Progenitor cell of endocrine pancreas (in vitro differentiated cells): ENCODE measurements at places on chromosomes 6 and 20.

DNA sequence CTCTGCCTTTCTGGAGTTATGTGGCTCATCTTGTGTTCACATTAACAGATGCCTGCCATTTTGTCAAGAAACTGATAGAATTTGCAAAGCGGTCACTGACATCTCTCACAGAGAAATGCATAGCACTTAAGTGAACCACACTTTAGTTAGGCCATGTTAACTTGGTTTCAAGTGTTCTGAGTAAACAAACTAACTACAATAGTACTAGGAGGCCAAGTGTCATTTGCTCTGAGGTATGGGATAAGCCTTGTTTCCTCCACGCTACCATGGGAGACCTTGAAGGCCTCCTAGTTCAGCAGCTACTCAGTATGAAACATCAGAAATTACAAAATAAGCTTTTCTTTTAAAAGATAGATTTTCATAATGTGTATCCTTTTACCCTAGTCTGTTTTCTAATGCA is 143.5 kb upstream of the MARCKS start:
- no peak for DNase-seq

DNA sequence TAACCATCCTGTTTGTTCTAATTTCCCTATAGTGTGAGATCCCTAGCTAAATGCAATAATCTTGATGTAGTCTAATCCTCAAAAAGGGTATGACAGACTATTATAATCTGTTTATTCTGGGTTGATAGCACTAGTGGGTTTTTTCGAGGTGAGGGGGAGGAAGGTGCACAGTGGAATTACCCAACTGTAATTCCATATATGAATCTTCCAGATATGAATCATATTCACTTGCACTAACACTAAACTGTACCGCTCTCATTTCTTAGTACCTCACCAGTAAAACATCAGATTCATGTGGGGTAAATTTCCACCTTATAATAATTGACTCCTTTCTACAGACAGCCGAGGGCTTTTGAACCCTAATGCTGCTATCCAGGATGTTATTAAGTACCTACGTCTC is 16.5 kb downstream of the NCOA7 start:
- no peak for DNase-seq

- no peak for DNase-seq
Measured at GRCh38 chr20:26209171-26209941, 512.7 kb upstream of the ZNF337 start.

DNA sequence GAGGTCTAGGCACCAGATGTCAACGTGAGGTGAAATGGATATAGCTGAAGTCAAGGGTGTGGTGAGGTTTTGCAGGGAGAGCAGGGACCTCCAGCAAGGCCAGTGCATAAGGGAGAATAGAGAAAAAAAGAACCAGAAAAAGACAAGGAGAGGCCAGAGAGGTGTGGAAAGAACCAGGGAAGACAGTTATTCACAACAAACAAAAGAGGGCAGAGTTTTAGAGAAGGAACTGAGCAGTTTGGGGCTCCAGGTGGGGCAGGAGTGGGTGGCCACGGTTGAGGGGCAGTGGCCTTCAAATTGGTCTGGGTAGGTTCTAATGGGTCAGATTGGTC is 11.6 kb upstream of the NQO2 start:
- no peak for DNase-seq

GRCh38 chr6:74879234-74879633 is 326.6 kb downstream of the COL12A1 start:
- DNase-seq = no peak

DNA sequence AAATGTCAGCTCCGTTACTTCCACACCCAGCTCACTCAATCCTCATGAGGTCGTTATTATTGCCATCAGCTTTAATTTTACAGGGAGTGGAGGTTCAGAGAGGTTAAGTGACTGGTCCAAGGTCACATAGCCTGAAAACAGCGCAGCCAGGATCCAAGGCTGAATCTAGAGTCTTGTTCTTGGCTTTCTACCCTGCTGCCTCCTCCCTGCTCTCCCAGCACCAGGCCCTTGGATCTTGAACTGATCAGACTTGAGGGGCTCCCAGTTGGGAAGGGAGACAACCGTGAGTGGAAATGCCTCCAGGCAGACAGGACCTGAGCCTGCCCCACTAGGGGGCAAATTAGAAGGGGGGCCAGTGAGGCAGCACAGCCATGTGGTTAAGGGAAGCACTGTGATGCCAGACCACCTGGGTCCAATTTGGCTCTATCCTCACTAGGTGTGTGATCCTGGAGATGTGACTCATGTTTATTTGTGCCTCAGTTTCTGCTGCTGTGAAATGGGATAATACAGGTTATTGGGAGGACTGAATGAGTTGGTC is 135.6 kb upstream of the PTPN1 start:
- DNase-seq = no peak

DNA sequence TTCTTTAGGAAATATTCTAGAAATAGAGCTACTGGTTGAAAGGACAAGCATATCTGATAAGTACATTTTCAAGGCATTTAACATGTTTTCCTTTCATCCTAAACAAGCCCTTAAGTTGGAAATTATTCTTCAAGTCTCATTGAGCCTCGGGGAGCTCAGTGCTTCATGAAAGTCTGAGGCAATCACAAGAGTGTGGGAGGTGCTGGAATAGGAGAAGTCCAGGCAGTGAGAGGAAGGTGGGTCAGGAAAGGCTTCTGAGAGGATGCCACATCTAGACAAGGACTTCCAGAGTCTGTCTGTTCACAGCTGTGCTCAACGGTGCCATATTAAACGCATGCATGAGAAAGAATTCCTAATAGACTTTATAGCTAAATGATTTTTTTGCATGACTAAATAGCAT is 69.8 kb downstream of the CD83 start:
- DNase-seq = no peak

- DNase-seq = no peak
Measured at GRCh38 chr6:123171341-123172115, 175.5 kb downstream of the CLVS2 start.

DNA sequence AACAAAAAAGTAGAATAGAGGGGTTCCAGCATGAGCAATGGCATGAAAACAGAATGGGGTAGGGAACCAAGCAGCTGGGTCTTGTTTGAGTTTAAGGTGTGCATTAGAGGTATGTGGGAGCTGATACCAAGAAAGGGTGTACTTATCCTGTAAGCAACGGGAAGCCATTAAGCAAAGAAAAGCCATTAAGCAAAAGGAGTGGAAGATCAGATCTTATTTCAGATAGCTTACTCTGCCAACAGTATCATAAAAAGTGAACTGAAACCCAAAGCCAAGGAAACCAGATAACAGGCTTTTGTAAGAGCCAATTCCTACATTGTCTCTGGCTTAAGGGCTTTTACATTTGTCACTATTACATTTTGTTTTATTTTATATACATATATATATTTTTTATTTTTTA is 21.3 kb upstream of the BEND6 start:
- no peak for DNase-seq

- DNase-seq = no peak
Measured at GRCh38 chr6:147808640-147809039, 300.1 kb downstream of the SAMD5 start.

DNA sequence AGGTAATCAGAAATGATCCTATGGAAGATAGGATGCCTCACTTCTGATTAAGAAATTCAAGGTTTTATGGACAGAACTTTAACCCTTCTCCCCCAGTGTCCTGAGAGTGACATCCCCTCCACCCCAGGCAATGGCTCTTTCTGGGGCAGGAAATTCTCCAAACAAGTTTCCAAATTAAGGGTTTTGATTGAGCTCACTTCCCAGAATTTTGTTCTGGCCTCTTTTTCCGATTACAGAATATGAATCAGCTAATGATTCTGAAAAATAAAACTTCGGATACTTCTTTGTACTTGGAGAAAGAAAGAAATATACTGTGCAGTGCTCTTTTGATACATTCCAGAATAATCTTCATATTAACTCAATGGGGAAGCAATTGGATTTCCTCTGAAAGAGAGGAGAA is 32.8 kb upstream of the TASP1 start:
- no peak for DNase-seq

DNA sequence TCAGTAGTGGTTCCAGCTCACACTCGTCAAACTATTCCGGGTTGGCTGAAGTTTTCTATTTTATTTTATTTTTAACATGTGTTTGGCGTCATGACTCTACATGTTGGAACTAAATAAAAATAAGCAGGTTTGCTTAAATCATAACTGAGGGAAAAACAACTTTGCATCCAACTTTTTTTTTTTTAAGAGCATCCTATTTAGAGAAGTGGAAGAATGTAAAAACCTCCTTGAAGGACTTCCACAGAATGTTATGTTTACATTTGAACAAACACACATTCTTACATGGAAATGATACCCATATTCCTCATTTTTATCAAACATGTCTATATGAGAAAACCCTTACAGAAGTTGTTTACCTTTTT is 659 bp downstream of the PRDM1 start:
- no peak for DNase-seq

GRCh38 chr6:85261271-85261670 is 188.6 kb upstream of the NT5E start:
- no peak for DNase-seq

- DNase-seq = no peak
Measured at GRCh38 chr6:33865478-33866077, 61.8 kb upstream of the MLN start.

DNA sequence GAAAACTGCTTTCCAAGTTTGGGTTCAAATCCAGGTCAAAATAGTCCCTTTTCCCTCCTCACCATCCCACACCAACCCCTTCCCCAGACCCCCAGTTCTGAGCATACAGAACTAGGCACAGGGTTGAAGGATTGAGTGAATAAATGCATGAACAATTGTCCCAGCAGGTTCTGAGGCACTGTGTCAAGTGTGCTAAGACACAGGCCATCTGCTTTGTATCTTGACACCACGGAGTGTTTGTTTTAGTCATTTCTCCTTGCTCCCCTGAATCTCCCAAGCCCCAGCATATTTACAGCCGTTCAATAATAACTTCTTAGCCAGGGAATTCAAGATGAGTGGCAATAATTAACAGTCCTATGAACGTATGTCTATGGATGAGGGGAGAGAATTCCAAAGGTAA is 102.8 kb upstream of the JARID2 start:
- DNase-seq = no peak

GRCh38 chr6:110528930-110529325 is 52.5 kb upstream of the SLC22A16 start:
- no peak for DNase-seq

- no peak for DNase-seq
Measured at GRCh38 chr6:11722805-11723631, 55.6 kb downstream of the ADTRP start.

DNA sequence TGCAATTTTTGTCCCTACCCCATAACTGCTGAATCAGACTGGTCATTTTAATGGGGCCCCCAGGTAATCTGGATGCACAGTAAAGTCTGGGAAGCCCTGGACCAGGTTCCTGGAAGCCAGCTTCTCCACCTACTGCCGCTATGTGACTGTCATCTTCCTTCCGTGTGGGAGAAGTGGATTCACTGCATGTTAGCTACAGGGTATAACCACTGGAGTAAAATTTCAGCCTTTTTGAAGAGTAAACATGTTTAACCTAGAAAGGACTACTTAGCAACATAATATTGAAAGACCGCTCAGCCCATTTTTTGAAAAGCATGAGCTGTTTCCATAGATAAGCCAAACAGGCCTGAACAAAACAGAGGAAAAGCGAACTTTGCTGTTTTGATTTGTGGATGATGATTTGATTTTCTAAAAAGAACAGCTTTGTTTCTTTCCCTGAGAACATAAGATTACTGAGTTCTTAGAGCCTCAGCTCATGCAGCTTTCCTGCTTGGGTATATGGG is 208.1 kb downstream of the PLCB4 start:
- no peak for DNase-seq

- DNase-seq = no peak
Measured at GRCh38 chr6:125302840-125303511, 1.2 kb upstream of the HDDC2 start.

GRCh38 chr20:37741055-37741454 is 47.2 kb downstream of the CTNNBL1 start:
- DNase-seq = no peak

DNA sequence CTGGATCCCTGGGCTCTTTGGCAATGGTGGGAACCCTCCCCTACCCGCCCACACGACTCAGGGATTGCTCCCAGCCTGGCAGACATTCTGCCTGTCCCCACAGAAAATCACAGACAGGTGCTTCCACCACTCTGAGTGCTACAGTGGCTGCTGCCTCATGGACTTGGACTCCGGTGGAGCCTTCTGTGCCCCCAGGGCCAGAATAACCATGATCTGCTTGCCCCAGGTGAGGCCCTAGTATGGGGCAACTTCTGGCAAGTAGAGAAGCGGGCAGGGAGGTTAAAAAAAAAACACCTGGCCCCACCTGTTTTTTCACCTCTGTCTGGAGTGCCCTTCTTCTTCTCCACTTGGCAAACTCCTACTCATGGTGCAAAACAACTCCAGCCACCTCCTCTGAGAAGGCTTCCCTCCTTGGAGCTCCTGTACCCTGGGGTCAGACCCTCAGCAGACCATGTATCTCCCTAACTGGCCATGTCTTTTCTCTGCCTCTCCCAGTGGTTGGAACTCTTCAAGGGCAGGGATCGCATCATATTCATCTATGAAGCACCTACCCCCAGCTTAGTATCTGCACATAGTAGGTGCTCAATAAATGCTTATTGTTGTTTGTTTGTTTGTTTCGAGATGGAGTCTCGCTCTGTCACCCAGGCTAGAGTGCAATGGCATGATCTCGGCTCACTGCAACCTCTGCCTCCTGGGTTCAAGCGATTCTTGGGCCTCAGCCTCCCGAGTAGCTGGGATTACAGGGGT is 1.1 kb downstream of the CLPSL2 start:
- no peak for DNase-seq

DNA sequence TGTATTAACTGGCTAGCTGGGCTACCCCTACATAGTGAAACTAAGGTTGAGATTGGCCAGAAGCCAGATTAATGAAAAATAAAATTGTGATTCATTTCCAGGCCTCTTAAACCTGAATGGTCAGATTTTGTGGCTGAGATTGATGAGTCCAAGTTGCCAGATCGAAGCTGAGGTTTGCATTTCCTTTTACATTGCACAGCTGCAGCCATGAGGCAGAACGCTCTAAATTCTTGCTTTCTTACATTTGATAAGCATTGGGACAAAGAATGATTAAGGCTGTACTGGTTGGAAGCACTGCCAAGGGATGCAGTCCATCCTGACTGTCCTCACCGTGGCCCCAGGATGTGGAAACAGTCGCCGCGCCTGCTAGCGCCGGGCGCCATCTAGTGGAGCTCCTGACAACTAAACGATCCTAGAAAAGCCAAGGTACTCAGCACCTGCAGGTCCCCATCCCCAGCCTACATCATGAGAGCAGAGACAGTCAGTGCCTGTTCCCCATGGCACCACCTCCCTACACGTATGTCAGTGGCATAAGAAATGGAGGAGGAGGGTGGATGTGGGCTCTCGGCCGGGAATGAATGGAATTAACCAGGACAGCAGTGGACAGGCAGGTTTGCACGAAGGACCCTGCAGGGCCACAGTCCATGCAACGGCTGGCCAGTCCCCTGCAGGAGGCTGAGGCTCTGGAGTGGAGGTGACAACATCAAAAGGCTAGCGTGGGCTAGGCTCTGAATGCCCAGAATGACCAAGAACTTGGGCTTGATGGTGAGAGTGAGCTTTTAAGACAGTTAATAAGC is 19.0 kb downstream of the PXDC1 start:
- peak; percentile 68 for DNase-seq

DNA sequence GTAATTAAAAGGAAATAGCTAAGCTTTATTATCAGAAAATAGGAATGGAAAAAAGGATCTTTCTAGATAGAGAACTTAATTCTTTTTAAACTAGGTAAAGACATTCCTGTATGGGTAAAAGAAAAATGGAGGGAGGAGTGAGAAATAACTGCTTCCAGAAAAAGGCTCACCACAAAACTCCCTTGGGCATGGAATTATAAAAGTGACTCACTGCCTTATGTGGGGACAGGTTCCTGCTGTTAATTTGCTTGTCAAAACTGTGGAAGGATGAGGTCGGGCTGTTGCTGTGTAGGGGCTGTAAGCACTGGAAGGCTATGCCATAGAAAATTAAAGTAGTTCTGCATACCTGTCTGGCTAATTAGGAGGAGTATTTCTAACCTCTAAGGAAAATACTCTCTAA is 158.7 kb downstream of the UBE3D start:
- no peak for DNase-seq
